DMS79 treated with DMSO at 0.1 percent for 48 hours (cell line): ENCODE measurements at places on chromosomes 7 and 10.
A peak's percentile ranks its signal among the peaks of the same experiment; 100 is the strongest.

- no peak for DNase-seq
These were observed 105.5 kb downstream of the TPST1 start for GRCh38 chr7:66310620-66311019.

DNA sequence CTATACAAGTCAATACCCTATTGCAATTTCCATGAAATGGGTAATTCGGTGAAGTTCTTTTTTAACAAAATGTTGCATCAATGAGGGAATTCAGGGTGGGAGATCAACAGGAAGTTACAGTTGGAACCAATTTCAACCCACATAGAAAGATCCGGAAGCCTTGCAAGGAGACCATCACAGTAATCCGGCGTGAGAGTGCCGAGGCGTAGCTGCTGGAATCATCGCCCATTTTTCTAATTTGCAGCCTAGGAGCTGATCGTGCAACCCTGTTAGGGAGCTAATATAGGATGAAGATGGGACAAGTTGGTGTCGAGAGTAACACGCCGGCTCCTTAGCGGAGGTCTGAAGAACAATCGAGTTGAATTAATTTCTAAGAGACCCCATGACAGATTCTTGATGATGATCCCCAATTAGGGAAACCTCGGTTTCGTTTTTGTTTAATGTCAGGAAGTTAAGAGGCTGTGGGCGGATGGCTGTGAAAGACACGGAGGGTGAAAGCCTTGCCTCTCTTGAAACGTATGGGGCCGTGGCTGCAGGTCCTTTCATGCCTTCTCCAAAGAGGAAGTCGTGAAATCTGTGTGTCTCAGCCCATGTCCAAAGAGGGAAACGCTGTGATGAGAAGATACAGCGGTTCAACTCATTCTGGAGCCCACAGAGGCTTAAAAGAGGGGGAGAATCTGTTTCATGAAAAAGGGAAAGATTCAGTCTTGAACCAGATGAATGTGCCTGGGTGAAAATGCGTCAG lies 51.2 kb upstream of the CARD11 start:
- no peak for DNase-seq

GRCh38 chr10:9688711-9689110 lies 1329.0 kb upstream of the CELF2 start:
- no peak for DNase-seq

DNA sequence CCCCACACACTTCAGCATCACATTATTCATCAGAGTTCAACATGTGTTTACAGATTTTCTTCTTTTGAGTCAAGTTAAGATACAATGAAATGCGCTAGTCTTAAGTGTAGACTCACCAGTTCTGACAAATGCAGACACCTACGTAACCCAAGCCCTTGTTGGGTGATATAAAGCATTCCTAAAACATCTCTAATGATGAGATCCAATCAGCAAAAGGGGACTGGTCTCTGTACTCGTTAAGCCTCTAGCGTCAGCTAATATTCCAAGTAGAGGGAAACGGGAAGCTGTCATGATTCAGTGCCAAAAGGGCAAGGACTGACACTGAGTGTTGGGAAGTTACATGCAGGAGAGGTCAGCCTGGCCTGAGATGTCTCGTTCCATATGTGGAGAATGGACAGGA lies 38.7 kb upstream of the TRIL start:
- DNase-seq, result no peak

- peak; percentile 21 for DNase-seq
These were observed 124.9 kb upstream of the TCERG1L start for GRCh38 chr10:131436458-131436857.

- no peak for DNase-seq
These were observed 46.5 kb downstream of the CTBP2 start for GRCh38 chr10:125113691-125114371.
